ENCODE measurements at places on chromosomes 12 and 14.

GRCh38 chr14:105155681-105156413, 12.7 kb downstream of the JAG2 start:
- no peak for DNase-seq

- peak; percentile 44 for DNase-seq
These were observed 1.6 kb upstream of the HDAC7 start for GRCh38 chr12:47821346-47821706.

DNA sequence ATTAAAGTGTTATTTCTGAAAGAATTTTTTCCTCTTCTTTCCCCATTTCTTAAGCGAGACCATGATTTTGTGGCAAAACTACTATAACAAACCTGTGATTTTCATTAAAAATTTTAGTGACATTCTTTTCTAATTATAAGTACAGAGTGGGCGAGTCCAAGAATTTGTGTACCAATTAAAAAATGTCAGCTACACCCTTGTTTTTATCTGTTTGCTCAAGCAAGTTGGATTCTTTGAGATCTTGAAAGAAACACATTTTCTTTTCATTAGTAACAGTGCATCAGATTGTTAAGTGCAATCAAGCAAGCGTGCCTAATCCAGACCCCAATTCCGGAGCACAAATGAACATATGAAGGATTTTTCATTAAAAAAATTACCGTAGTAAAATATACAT, 338.8 kb upstream of the DDHD1 start:
- no peak for DNase-seq

DNA sequence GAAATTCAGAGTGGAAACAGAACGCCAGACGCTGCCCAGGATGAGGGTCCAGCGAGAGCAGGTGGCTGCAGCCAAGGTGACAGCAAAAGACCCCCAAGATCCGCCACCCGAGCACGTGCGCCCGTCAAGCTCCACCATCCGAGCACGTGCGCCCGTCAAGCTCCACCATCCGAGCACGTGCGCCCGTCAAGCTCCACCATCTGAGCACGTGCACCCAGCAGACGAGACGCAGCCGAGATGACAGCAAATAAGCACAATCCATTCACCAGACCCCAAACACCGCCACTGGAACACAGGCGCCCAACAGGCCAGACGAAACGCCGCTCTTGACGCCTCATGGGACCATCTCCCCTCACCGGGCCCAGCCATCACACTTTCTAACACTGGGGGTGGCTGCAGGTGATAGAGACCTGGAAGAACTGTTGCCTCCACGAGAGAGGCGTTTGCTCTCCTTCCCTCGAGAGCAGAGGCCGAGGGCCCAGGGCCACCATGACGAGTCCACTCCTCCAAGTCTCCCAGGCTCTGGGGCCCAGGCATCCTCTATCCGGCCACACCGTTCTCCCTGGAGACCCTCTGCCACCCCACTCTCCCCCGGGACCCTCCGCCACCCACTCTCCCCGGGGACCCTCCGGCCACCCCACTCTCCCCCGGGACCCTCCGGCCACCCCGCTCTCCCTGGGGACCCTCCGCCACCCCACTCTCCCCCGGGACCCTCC, 62.1 kb upstream of the GALNT9 start:
- no peak for DNase-seq

DNA sequence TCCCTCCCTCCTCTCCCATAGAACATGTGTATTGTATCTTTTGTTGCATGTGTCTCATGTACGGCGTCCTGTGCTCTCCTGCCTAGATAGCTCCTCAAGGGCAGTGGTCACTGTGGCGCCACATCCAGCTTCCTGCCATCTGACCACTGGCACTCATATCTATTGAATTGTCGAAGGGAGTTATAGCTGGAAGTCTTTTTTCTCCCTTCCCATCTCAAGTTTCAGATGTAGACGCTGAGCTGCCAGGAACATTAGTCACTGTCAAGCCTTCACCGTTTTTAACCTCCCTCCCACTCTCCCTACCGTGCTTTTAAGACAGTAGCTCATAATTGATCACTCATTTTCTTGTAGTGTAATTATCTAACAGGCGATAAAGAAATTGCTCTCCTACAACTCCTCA, 33.0 kb downstream of the MTHFD1 start:
- peak; percentile 81 for DNase-seq

- DNase-seq, result no peak
These were observed 12.8 kb downstream of the PSMA6 start for GRCh38 chr14:35304812-35305462.

GRCh38 chr12:110343736-110344555, 59.6 kb downstream of the ANAPC7 start:
- DNase-seq, result no peak

All from LHCN-M2 (cell line).